ENCODE measurements at places on chromosomes 11 and 22.

DNA sequence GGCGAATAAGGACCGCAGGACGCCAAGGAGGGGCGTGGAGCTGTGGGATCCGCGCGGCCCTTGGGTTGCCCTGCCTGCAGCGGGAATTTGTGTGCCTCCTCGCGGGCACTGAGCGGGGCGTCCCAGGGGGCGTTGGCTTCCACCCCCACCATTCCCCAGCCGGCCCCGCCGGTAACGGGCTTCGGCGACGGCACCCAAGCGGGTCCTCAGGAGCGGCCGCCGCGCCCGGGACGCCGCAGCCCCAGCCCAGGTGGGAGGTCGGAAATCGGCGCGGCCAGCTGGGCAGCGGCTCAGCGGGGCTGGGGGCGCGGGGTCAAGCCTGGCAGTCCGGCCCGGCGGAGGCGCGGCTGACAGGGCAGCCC, 320 bp downstream of the CLTCL1 start:
- DNase-seq: no peak

- no peak for DNase-seq
Observed at GRCh38 chr22:30479981-30480380, 8.2 kb upstream of the SEC14L3 start.

DNA sequence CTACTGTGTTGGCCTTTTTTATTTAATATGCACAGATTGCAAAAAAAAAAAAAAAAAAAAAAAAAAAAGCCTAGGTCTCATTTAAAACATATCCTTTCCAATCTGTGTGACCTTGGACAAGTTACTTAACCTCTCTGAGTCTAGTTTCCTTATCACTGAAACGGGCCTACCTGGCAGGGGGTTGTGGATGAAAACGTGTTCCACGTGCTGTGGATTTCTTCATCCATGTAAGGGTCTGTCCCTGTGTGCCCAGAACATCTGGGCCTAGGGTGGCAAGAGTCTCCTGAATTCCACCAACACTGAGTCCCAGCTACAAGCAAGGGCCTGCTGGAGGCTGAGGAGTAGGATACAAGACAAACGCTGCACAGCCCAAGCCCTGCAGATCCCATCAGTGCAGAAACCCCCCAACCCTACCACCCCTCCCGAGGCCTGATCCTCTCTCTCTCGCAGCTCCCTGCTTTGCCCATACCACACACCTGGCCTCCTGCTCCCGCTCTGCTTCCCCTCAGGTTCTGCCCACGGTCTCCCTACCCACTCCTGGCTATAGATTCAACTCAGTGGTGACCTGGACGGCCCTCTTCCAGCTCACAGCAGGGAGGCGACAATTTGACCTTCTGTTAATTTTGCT, 4.7 kb upstream of the GNAZ start:
- no peak for DNase-seq

- DNase-seq: no peak
Observed at GRCh38 chr22:44136112-44136511, 44.6 kb upstream of the PARVG start.

- DNase-seq: no peak
Observed at GRCh38 chr11:1084561-1085439, 10.1 kb downstream of the MUC2 start.

- no peak for DNase-seq
Observed at GRCh38 chr11:71485466-71485865, 32.5 kb downstream of the NADSYN1 start.

DNA sequence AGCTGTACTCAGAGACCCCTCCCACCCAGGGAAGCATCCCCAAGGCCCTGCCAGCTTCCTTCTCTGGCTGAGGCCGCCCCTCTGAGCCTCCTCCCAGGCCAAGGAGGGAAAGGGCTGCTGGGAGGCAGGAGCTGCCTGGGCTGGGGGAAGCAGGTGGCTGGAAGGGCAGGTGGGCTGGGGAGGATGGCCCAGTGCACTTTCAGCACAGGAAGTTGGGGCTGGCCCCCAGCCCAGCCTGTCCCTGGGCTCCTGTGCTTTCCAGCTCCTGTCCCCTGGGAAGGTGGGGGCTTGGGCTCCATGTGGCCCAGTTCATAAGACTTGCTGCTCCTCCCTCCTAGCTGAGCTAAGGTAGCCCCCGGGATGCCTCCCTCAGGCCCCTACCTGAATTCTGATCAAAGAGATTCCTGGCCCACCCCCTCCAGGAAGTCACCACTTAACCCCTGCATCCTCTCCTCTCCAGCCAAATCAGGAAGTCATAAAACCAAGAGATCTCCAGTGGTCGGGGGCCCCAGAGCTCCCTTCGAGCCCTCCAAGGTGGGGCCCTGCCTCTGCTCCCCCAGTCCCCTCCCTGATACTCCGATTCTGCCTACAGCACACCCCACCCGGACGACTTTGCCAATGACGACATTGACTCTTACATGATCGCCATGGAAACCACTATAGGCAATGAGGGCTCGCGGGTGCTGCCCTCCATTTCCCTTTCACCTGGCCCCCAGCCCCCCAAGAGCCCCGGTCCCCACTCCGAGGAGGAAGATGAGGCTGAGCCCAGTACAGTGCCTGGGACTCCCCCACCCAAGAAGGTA, 4.9 kb downstream of the PPP1CA start:
- no peak for DNase-seq

DNA sequence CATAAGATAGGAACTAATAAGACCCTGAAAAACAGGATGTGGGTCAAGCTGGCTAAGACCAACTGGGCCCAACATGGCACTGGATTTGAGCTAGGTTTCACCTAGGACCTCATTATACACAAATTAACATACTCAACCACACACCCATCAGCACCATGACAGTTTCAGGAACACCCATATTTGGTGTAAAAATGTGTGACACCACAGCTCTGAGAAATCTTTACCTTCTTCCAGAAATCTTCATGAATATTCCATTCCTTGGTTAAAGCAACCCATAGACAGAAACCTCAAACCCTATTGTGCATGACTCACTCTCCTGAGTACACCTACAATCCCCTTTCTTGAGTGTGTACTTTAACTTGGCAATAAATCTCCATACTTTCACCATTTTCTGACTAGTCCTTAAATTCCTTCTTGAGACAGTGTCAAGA, 378.8 kb downstream of the DYNC2H1 start:
- DNase-seq: no peak

DNA sequence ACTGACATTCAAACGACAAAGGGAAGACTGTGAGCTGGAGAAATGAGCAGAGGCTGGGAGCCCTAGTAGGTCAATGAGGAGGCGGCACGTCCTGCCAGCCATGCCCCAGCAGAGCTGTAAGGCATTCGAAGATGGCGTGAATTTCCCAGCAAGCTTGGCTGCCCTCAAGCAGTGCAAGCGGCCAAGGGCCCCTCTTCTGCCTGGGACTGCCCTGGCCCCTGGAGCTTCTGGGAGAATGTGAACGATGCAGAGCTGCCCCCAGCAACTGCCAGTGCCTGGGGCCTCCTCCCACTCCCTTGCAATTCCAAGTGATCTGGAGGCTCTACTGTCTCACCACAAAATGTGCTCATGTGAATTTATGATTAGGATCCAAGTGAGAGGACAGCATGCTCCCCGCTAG, 4.3 kb downstream of the PPM1F start:
- no peak for DNase-seq

DNA sequence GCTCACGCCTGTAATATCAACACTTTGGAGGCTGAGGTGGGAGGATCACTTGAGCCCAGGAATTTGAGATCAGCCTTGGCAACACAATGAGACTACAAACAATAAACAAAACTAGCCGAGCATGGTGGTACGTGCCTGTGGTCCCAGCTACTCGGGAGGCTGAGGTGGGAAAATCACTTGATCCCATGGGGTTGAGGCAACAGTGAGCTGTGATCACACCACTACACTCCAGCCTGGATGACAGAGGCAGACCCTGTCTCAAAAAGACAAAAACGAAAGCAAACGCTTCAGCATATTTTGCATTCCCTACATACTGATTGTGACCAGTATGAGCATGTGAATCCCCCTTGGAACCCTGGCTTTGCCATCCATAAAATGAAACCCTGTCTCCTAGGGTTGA, 33.9 kb upstream of the MN1 start:
- no peak for DNase-seq

- peak; percentile 45 for DNase-seq
Observed at GRCh38 chr11:1548221-1549070, 23.6 kb downstream of the DUSP8 start.

- no peak for DNase-seq
Observed at GRCh38 chr22:43985532-43985931, 30.3 kb downstream of the SAMM50 start.

- no peak for DNase-seq
Observed at GRCh38 chr11:86715611-86716010, 43.2 kb upstream of the ME3 start.

DNA sequence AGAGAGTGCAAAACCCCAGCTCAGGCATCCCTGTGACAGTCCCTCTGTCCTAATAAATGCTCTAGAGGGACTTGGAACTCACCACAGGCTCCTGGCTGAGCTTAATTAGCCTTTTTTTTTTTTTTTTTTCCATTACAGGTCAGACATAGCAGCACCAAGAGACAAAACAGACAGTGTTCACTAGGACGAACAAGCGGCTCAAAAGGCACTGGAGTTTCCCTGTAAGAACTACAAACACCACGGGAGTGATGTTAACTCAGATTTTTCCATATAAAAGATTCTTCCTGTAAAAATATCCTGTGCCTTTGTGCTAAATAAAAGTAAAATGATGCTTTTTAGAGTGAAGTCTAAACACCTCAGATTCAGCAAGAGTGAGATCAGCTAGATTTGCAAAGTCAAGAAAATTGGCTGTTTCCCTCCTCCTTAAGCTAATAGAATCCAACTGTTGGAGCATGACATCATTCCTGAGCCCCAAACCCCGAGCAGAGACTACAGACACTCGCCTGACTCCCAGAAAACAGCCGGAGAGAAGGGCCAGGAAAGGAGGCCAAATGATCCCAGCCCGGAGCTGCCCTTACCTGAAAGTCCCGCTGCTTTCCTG, 101.0 kb upstream of the AKIP1 start:
- DNase-seq: no peak

GRCh38 chr22:48350456-48350855, 1477.2 kb downstream of the BRD1 start:
- DNase-seq: no peak

- DNase-seq: no peak
Observed at GRCh38 chr11:63906585-63906984, 10.4 kb downstream of the RCOR2 start.

- no peak for DNase-seq
Observed at GRCh38 chr11:118910309-118911112, 15.2 kb downstream of the BCL9L start.

GRCh38 chr11:126978911-126979310, 21.7 kb downstream of the KIRREL3 start:
- DNase-seq: no peak

DNA sequence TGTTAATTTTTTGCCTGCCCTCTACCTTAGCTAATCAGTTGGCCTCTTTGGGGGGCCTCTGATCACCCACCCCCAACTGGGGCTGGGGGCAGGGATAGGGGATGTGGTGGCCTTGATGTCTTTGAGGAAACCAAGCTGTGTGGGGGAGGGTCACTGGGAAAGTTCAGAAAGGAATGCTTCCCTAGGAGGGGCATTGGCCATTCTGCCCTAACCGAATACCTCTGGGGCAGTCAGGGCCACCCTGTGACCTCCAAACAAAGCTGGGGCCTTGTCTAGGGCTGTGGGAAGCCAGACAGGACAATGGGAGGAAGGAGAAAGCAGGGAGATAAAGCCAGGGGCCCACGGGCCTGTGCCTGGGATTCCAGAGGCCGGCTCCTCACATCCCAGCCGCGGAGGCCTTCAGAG, 97.5 kb downstream of the TSPAN18 start:
- DNase-seq: no peak

- DNase-seq: no peak
Observed at GRCh38 chr11:119357074-119357473, 10.6 kb upstream of the MFRP start.

DNA sequence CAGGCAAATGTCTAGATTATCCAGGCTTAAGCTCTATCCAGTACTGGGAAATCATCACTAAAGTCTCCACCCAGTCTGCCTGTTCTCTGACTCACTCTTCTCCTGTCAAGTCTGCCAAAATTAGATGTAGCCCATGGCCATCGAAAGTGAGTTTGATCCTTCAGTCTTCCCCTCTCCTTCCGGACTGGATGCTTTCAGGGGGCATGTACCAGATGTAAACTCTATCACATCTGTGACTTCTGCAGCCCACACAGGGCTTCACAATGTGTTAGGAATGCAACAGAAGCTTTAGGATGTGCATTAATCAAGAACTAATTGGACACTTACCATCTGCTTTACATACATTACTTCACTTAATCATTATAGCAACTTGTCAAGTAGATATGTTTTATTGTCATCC, 12.3 kb downstream of the ME3 start:
- no peak for DNase-seq

- no peak for DNase-seq
Observed at GRCh38 chr11:93116641-93117441, 81.0 kb downstream of the SLC36A4 start.

DNA sequence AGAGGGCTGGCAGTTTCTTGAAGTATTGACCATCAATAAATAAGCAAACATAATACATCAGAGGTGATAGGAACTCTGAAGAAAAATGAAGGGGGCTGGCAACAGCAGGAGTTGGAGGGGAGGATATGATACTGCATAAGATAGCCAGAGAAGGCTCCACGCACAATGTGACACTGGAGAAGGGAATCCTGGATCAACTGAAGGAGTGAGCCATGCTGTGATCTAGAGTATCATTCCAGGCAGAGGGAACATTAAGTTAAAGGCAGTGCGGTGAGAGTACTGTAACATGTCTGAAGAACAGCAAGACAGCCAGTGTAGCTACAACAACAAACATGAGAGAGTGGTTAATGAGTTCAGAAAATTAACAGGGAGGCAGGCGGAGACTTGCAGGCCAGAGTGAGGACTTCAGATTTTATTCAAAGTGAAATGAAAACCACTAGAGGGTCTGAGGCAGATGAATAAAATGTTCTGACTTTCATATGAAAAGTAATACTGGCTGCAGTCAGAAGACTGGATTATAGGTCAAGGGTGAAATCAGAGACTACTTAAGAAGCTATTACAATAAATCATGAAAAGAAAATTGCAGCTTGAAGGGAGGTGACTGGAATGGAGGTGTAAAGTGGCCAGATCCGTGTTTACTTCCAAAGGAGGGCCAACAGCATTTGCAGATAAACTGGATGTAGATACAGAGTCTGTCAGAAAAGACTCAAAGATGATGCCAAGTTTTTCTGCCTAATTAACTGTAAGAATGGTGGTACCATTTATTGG, 49.4 kb downstream of the RRAS2 start:
- DNase-seq: no peak

- no peak for DNase-seq
Observed at GRCh38 chr22:44385781-44386180, 73.0 kb upstream of the SHISAL1 start.

GRCh38 chr22:32536352-32536751, 61.7 kb downstream of the FBXO7 start:
- DNase-seq: no peak

GRCh38 chr11:131829725-131830124, 459.3 kb downstream of the NTM start:
- no peak for DNase-seq
